Hindlimb muscle (tissue), 1 donor: ENCODE measurements at places on chromosomes 11 and 22. TPM values are rescaled to one million over a fixed set of nuclear protein-coding genes. Genes with fewer than 3 reads are reported as not detected.

DNA sequence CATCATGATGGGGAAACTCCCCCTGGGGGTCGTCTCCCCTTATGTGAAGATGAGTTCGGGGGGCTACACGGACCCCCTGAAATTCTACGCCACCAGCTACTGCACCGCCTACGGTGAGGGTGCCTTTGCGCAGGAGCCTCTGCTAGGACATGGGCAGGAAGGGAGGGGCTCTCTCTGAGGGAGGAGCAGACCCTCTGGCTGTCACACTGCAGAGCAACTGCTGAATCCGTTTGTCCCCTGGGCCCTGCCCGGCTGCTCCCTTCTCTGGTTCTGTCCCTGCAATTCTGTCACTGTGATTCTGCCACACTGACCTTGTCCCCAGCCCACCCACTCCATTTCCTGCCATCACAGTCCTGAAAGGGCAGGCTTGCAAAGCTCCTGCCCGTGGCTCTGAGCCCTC is 26.7 kb upstream of the LRRC10B start:
- no peak for DNase-seq

DNA sequence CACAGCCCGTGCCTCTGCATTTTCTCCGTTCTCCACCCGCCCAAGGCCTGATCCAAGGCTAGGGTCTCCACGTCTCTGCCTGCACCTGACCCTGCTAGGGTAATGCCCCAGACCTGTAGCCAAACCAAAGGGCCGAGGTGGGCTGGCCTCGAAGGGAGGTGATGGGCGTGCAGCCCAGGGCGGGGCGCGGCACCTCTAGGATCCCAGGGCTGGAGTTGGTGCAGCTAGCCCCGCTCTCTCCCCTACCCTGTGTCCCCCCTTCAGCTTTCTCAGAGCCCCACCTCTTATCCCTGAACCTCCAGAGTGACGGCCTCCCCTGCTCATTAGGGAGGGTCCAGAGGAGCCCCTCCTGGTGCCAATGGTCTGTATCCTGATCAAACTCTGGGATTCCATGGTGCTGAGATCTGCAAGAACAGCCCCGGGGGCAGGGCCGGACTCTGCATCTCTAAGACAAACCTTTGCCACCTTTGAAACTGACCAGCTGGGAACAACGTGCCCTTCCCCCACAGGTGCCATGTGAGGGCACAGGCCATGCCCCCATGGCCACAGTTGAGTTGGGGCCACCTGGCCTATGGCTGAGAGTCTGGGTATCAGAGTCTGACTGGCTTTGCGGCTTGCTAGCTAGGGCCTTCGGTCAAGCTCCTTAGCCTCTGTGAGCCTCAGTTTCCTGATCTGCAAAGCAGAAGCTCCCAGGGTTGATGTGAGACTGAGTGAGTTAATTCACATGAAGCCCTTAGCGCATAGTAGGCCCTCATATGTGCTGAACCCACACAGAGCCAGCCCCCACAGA is 23.1 kb upstream of the CBX7 start:
- no peak for DNase-seq

- no peak for DNase-seq
Observed at GRCh38 chr22:37403267-37403960, 23.9 kb downstream of the ELFN2 start.

DNA sequence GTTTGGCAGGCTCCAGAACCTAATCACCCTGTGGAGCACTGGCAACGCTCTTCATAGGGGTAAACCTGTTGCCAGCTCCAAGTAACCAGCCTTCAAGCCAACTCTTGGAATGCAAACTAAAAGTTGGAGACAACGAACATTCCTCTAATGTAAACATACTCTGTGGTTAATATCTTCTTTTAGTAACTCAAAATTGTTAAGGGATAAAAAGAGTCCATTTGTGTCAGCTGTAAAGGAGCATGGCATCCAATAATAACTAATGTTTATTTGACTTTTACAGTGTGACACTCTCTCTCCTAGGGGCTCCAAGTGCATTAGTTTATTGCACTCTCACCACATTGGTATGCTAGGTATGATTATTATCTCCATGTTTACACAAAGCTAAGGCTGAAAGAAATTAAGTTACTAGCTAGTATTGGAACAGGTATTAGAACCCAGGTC is 31.0 kb upstream of the AMOTL1 start:
- DNase-seq, result no peak

DNA sequence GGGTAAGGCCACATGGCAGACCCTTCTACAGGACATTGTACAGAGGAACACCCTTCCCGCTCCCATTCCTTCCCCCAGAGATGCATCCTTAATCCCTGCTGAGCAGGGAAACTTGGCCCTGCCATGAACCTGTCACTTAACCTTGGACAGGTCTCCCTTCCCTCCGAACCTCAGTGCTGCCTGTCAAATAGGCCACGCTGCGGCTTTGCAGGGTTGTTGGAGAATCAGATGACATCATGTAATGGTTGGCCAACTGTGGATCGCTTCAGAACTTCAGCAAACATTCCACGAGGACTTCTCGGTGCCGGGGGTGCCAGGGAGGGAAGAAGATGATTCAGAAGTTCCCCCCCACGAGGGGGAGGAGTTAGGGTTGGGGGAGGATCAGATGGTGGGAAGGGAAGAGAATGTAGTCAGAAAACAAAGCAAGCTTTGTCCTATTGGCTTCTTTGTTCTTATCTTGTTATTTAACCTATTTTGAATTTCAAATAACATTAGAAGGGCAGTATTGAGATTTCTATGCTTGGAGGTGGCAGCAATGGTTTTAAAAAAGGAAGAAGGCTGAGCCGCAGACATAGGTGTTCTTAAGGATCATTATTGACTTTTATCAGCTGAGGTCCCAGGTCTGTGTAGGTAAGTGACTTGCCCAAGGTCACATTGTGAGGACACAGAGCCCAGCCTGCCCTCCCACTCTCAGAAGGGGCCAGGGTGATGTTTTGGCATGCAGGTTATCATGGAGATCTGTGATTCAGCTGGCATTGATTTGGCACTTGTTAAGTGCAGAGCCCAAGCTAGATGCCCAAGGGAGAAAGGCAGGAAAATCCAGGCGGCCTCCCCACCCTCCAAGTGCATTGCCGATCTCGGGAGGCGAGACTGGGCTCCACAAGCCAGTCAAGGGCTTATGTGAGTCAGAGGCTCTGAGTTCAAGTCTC is 3.1 kb downstream of the CDC42EP1 start:
- DNase-seq, result no peak

- DNase-seq, result peak; percentile 83
Observed at GRCh38 chr11:122655527-122656072, at the start of gene UBASH3B. TSS of gene UBASH3B (plus strand) at chr11:122655722. CDS start at chr11:122656050, 328 bp downstream.

- DNase-seq, result no peak
Observed at GRCh38 chr11:12673601-12673923, 659 bp upstream of the TEAD1 start.

- no peak for DNase-seq
Observed at GRCh38 chr11:13152736-13153541, 124.7 kb upstream of the BMAL1 start.

DNA sequence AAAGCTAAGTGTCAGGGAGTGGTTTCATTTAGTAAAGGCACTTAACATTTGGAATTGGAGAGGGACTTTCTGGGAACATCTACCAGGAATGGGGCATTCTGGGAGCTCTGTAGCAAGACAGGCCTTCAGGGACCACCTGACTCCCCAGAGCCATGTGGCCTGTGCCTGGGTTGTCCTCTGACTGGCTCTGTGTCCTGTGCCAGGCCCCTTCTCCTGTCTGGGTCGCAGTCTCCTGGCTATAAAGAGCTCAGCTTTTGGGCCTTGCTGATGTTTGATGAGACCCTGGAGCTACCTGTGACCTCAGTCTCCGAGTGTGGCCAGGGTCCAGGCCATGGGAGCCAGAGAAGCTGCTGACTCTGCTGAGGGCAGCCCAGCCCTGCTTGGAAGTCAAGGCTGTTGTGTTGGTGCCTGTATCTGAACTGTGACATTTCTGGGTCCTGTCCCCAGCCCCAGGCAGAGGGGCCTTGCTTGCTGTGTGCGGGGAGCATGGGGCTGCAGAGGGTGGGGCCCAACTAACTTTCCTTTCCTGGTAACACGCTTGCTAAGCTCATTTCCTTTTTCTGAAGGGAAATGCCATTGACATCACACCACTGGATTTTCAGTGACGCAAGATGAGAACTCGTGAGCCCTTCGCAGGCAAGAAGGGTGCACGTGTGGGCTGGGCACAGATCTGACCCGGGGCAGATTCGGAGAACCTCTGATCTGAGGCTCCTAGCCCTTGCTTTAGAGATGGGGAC is 41.3 kb downstream of the LRRC32 start:
- no peak for DNase-seq

GRCh38 chr11:101269990-101270660 is 140.5 kb upstream of the PGR start:
- no peak for DNase-seq

- no peak for DNase-seq
Observed at GRCh38 chr11:14119357-14119756, 156.8 kb downstream of the SPON1 start.

GRCh38 chr22:26681395-26681821 is 24.0 kb downstream of the MIAT start:
- DNase-seq, result no peak

GRCh38 chr22:44458044-44459020 is 39.7 kb downstream of the RTL6 start:
- DNase-seq, result peak; percentile 8

- DNase-seq, result no peak
Observed at GRCh38 chr22:36365020-36365411, 22.8 kb downstream of the MYH9 start.

DNA sequence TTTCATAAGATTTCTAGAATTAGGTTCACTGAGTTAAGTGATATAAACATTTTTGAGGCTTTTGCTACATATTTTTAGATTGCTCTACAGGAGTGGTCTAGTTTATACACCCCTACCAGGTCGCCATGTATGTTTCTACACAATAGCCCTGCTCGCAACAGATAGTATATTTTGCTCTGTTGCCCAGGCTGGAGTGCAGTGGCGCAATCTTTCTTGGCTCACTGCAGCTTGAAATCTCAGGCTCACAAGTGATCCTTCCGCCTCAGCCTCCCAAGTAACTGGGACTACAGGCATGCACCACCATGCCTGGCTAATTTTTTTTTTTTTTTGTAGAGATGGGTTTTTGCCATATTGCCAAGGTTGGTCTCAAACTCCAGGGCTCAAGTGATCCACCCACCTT is 10.4 kb downstream of the ZNRF3 start:
- DNase-seq, result no peak

DNA sequence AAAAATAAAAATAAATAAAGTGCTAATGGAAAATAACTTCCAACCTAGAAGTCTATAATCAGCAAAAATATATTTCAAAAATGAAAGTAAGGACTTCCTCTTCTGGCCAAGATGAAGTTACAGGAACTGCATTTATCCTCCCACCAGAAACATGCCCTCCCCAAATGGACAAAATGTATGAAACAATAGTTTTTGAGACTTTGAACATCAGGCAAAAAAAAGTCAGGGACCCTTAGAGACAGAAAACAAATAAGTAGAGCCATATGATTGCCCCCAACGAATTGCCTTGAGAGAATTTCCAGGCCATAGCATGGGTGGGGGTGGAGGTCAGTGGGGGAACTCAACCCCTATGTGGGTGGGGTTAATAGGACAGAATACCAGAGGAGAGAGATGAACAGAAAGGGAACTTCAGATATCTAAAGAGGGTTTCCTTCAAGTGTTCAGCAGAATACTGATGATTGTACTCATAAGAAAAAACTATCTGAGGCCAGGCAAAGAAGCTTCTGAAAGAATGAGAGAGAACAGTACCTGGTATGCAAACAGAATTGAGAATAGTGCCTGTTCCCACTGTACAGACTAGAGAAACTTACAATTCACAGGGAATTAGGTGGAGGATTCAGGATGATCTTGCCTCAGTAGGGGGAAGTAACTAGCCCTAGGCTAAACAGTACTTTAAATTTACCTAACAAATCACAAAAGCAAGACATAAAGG is 26.6 kb upstream of the IL10RA start:
- no peak for DNase-seq

DNA sequence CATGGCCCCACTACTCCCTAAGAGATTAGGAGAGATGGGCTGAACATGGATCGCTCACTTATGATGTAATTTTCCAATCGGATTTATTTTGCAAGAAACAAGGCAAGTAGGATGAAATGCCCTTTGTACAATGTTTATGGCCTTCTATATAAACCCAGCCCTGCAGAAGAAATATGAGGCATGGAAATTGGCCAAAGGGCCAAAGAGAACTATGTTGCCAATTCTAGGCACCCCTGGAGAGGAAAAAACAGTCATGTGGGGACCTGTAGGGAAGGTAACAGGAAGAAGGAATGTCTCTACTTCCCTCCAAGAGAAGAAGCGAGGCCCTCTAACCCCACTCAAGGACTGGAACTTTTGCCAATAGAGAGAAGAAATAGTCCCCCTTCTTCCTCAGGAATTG is 54.4 kb downstream of the RCN1 start:
- no peak for DNase-seq

- no peak for DNase-seq
Observed at GRCh38 chr22:27568265-27568664, 233.3 kb downstream of the MN1 start.

GRCh38 chr11:76209375-76209972 is 3.2 kb upstream of the WNT11 start:
- peak; percentile 32 for DNase-seq

DNA sequence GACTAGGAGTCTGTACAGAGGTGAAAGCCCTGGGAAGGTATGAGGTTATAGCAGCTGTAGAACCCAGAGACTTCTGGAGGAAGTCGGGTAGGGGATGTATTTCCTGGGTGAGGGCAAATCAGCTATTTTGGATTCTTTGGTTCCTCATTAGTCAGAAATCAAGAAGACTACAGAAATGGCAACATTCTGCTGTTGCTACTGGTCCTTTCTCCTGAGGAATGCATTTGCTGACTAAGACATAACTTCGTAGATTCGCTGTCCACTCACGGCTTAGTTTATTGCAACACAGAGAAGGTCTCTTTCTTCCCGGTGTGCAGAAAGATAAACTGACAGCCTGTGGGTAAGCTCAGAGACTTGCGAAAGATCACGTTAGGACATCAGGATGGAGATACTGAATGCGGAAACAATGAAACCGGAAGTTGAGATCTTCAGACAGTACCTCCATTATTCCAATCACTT is 25.3 kb upstream of the SESN3 start:
- DNase-seq, result no peak

GRCh38 chr11:1674173-1675131 is 22.5 kb upstream of the KRTAP5-6 start:
- no peak for DNase-seq

ZNF70 gene
- polyA plus RNA-seq, result 6.1 TPM

TRPM5 gene
- 0.08 TPM for polyA plus RNA-seq

CENPM gene
- 5.6 TPM for polyA plus RNA-seq

PPFIA1 gene
- 29.5 TPM for polyA plus RNA-seq

GTSE1 gene
- 7.9 TPM for polyA plus RNA-seq

BDNF gene
- polyA plus RNA-seq, result 1.0 TPM

P2RY2 gene
- polyA plus RNA-seq, result 2.7 TPM

GAS2 gene
- 6.0 TPM for polyA plus RNA-seq

TSGA10IP gene
- polyA plus RNA-seq, result 0.32 TPM
